ENCODE measurements at places on chromosomes 5 and 9.

DNA sequence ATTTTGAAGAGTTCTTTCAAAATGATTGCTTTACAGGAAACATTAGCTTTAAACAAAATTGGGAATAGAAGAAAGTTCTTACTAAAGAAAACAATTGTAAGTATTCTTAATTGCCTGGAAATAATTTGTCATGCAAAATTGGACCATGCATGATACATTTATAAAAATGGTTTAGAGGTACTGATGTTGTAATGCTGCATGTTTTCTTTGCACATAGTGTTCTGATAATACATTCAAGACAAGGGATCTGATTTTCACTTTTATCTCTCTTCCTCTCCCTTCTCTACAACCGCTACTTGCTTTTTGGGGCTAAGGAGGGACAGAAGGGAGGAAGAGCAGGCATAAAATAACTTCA, 211.6 kb upstream of the MPDZ start:
- DNase-seq = no peak

GRCh38 chr9:115132648-115133047, 14.7 kb upstream of the TNC start:
- no peak for DNase-seq

- no peak for DNase-seq
These were observed 118.4 kb downstream of the GDNF start for GRCh38 chr5:37721447-37721871.

DNA sequence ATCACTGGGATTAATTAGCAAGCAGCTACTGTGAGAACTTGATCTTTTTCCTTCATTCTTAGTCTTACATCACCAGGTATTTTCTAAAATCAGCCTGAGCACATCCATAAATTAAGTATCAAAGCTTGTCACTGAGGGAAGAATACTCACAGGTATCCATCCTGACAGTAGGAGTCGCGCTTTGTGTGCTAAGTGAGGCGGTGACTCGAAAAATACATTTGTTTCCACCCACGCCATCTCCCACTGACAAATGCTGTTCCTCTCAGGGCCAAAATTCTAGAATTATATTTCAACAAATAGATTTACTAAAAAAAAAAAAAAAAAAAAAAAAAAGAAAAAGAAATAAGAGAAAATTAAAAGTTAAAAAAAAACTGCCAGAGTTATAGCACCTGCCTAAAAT, 34.1 kb upstream of the GABRB2 start:
- no peak for DNase-seq

DNA sequence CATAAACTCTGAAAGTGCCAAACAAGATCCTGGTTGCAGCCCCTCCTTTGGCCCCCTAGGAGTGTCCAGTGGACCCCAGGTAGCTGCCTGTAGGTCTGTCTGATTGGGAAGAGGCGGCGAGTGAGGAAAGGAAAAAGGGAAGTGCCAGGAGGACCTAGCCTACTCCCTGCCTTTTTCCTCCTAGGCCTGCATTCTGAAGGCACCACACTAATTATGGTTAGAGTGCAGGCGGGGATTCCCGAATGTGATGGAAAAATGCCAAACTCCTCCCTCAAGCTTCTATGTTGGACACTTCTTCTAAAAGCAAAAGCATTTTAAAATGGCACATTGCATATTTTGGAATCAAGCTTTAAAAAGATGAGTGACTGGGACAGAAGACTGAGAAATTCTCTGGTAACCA, 83.2 kb upstream of the SMIM15 start:
- no peak for DNase-seq
